ENCODE measurements at places on chromosomes 3 and 15.

- DNase-seq: no peak
Observed at GRCh38 chr3:196585044-196585757, 16.7 kb downstream of the FBXO45 start.

DNA sequence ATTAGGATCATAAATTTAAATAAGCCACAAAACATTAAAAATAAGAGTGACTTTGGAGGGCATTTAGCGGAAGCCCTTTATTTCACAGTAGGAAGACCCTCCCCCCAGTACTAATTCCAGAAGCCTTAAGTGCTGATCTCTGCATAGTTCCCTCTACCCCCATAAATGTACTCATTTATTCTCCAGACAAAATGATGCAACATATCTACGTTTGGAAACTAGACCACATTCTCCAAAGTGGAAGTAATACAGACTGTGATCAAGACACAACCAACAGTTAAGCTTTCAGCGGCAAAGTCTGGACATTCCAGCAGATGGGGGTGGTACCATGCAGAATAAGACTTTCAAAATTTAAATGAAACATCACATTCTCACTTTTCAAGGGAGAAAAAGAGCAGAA, 44.8 kb upstream of the RPS17 start:
- DNase-seq: no peak

DNA sequence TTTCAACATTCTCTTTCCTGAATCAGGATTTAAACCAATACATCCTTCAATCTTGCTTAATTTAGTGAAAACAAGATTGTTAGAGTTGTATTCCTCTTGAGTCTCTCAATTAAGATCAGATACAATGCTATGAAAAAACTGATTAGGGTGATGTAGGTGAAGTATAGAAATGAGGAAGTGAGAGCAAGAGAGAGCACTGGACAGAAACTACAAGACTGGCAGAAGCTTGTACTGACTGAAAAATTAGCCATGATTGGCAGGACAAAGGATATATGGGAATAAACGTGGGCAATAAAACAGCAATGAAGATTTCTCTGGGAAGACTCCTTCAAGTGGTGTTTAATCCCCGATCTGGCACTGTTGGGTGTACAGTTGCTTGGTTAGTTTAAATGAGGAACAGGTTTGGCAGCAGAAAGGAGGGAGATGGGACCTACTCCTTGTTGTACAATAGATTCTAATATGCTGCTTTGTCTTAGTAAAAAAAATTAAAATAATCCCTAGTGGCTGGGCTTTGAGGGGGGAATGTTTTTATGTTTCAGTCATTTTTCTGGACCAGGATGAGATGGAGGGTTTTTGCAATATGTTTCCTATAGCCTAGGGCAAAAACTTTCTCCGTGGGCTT, 252.7 kb downstream of the SLC9A9 start:
- peak; percentile 47 for DNase-seq

DNA sequence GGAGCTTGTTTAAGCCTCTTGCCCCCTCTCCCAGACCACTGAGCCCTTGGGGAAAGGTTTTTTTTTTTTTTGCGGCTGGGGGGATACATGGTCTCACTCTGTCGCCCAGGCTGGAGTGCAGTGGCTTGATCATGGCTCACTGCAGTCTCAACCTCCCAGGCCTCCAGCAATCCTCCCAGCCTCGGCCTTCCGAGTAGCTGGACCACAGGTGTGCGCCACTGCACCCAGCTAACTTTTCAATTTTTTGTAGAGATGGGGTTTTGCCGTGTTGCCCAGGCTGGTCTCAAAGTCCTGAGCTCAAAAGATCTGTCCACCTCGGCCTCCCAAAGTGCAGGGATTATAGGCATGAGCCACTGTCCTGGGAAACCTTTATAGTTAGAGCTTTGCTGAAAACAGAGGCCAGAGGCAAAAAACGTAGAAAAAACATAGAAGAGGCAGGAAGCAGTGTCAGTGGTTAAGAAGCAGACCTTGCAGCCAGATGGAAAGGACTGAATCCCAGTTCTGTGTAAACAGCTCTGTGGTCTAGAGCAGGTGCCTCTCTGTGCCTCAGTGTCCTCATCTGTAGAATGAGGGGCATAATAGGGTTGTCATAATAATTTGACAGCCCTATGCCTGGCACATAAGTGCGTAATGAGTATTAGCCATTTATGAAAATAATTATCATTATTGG, 33.1 kb downstream of the CMTM7 start:
- peak; percentile 56 for DNase-seq

DNA sequence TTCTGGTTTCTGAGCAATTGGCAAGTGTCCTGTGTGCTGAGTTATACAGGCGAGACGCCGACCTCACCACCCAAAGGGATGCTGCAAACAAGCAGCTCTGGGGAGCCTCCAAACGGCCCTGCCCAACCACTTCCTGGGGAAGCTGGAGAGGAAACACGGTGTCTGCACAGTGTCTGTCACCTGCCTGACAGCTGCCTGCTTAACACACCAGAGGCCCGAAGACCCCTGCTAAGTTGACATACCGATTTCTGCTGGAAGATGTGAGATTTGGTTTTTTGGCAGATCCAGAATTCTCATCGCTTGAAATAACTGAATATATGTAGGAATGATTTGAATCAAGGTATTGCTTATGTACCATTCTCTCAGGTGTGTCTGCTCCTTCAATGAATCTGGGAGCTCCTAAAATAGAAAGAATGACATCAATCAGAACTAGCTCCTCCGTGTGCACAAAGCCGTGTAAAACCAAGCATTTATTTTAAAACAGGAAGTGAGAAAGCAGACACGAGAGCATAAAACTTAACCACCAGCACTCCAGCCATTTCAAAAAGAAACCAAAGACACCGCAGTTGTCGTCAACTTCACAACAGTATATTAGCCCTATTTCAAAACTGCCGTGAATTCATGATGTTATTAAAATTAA, 27.2 kb downstream of the LRRC2 start:
- DNase-seq: peak; percentile 96
